ENCODE measurements at places on chromosomes 2 and 18. TPM values are rescaled to one million over a fixed set of nuclear protein-coding genes. Genes with fewer than 3 reads are reported as not detected.

The PFN4 gene
- total RNA-seq: 0.92 TPM

The LRRTM1 gene
- 18.7 TPM for total RNA-seq

The C2orf78 gene
- total RNA-seq: not detected

The GPR45 gene
- 1.8 TPM for total RNA-seq

The MBP gene
- 60.4 TPM for total RNA-seq

The SLC4A1AP gene
- total RNA-seq: 29.5 TPM

The TRIB2 gene
- 205 TPM for total RNA-seq

The B3GNT7 gene
- 9.0 TPM for total RNA-seq

The ANO7 gene
- total RNA-seq: 0.46 TPM

The TSHZ1 gene
- 10.4 TPM for total RNA-seq

The TFCP2L1 gene
- total RNA-seq: 0.69 TPM

The TMEM247 gene
- not detected for total RNA-seq

The SULT1C4 gene
- 15.5 TPM for total RNA-seq

The CACNB4 gene
- 67.8 TPM for total RNA-seq

The ZSWIM2 gene
- 0.23 TPM for total RNA-seq

The SERPINB10 gene
- total RNA-seq: 0.46 TPM

The GRP gene
- 1.8 TPM for total RNA-seq

The SLC16A14 gene
- total RNA-seq: 66.9 TPM

The PAX8 gene
- total RNA-seq: 0.69 TPM

The CYS1 gene
- total RNA-seq: 1.2 TPM

The CNTNAP5 gene
- total RNA-seq: 66.2 TPM

The GREB1 gene
- total RNA-seq: 15.0 TPM

The GULP1 gene
- total RNA-seq: 59.3 TPM

The GDF7 gene
- 0.23 TPM for total RNA-seq

The PLGLB2 gene
- total RNA-seq: 1.6 TPM

The EIF2AK3 gene
- total RNA-seq: 21.2 TPM

The DSC3 gene
- total RNA-seq: 0.23 TPM

The SLC25A12 gene
- total RNA-seq: 74.0 TPM

The DNAJC5G gene
- total RNA-seq: 0.23 TPM

The D2HGDH gene
- total RNA-seq: 12.9 TPM

The INHA gene
- total RNA-seq: 0.69 TPM

The SPIRE1 gene
- total RNA-seq: 69.0 TPM

The SERPINB11 gene
- total RNA-seq: not detected

The EDAR gene
- not detected for total RNA-seq

The GKN1 gene
- total RNA-seq: not detected

The MRPL44 gene
- 66.0 TPM for total RNA-seq

The PROKR1 gene
- total RNA-seq: 1.8 TPM

The HAT1 gene
- 60.9 TPM for total RNA-seq

The LIMS4 gene
- not detected for total RNA-seq

The MRPS5 gene
- 43.8 TPM for total RNA-seq

The PMAIP1 gene
- 0.69 TPM for total RNA-seq

The SLC8A1 gene
- 190 TPM for total RNA-seq

The REG1B gene
- total RNA-seq: not detected

The MEP1B gene
- 0.23 TPM for total RNA-seq

The SP5 gene
- 2.3 TPM for total RNA-seq

The TMEFF2 gene
- total RNA-seq: 55.4 TPM

The GALNT3 gene
- total RNA-seq: 4.6 TPM

The GAL3ST2 gene
- total RNA-seq: 0.69 TPM

The CPO gene
- not detected for total RNA-seq

Measured in diencephalon (tissue), 1 donor.